ENCODE measurements at places on chromosomes 2 and 18.

DNA sequence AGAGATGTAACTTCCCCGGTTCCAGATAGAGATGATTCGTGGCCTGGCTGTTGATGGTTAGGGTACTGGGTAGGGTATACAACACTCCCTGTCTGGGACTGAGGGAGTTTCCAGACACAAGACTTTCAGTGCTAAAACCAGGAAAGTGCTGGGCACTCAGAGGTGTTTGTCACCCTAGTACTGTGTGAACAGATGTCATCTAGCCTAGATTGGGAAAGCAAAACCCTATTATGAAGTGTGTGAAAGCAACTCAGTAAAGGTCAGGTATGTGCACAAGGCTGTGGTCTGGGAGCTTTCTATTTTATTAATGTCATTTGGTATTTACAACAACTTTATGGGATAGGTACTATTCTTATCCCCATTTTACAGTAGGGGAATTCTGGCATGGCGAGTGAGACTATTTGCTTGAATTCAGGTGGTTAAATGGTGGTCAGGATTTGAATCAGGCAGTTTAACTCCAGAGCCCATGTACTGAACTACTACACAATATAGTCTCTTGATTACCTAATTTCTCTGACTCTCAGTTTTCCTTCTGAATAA lies 2.6 kb downstream of the BZW1 start:
- DNase-seq = no peak

GRCh38 chr18:46502444-46502843 lies 154.6 kb downstream of the LOXHD1 start:
- DNase-seq = no peak

- no peak for DNase-seq
Observed at GRCh38 chr2:189848276-189848675, 64.0 kb downstream of the PMS1 start.

GRCh38 chr2:58594175-58594574 lies 353.1 kb upstream of the FANCL start:
- no peak for DNase-seq

- peak; percentile 1 for DNase-seq
Observed at GRCh38 chr2:236256366-236256985, 7.7 kb downstream of the ASB18 start.

- DNase-seq = no peak
Observed at GRCh38 chr2:3458396-3459184, 60.7 kb downstream of the ADI1 start.

DNA sequence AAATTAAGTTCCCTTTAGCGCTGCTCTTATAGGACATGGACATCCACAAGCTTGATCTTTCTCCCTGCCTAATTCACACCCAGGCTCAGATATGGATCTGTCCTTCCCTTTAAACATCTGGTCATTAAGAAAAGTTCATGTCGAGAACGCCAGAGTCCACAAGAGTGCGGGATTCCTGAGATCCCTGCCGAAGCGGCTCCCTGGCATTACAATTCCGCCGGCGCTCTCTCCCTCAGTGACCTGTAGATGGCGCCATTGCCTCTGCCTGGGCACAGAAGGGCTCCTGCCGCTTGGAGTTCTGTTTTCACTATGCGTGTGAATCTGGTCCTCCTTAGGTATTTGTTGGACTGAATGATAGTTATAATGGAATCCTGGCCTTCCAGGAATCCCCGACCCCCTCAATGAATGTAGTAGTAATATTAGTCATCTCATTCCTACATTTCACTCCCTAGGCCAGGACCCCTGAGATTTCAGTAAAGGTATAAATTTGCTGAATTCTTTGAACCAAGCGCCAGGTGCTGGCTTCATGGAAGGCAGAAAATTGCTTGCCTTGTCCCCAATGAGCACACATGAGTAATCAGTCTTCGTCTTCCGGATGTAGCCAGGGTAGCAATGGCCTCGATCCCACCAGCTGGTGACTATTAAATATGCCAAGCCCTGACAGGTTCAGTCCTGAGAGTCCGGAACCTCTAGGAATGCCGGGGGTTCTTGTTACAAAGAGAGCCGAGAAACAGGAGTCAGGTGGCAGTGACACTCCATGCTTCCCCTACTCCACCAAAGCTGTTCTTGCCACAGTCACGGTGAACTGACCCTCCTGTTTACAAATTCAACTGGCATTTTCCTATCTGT lies 26.4 kb upstream of the CD207 start:
- DNase-seq = peak; percentile 51

- DNase-seq = no peak
Observed at GRCh38 chr2:64582774-64583340, 58.7 kb downstream of the AFTPH start.

DNA sequence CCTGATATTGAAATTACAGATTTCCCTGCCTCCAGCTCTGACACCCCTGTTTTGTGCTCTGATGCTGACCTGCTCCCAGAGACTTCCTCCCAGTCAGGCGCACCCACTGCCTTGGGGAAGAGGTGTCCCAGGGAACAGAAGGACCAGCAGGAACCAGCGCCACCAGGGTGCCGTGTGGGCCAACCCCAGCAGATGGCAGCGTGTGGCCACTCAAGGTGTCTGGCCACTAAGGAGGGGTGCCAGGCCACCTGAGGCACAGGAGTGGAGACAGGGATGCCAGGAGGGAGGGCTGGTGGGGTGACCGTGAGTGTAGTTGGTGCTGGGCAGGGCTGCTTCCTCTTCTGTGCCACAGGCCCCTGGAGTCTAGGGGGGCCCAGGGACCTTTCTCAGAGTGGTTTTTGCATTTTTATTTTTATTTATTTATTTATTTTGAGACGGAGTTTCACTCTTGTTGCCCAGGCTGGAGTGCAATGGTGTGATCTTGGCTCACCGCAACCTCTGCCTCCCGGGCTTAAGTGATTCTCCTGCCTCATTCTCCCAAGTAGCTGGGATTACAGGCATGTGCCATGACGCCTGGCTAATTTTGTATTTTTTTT lies 56.0 kb downstream of the TEX44 start:
- peak; percentile 43 for DNase-seq

DNA sequence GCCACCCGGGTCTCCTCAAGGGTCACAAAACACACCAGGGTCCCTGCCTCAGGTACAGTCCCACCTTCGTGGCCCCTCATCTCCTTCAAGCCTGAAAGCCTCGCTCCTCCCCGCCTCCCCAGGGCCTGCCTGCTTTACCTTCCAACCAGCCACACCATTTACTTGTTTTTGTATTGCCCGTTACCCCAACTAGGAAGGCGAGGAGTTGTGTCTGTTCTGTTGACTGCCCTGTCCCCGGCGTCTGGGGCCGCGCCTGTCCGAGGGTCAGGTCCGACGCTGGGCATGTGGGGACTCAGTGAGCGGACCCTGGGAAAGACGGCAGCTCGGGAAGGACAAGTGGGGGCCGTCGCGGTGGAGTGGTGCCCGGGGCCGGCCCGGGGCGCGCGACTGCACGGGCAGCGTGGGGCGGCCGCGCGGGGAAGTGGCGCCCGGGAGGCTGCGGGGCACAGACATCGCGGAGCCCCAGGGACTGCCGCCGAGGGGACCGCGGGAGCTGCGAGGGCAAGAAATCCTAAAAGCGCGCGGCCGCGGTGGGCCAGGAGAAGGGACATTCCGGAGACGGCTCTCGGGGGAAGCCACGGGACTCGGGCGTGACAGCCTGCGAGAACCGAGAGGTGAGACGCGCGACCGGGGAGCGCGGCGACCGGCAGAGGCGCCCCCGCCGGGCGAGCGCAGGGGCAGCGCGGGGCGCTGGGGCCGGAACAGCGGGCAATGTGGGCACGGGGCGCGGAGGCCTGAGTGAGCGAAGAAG lies 797 bp upstream of the GRHL1 start:
- no peak for DNase-seq

DNA sequence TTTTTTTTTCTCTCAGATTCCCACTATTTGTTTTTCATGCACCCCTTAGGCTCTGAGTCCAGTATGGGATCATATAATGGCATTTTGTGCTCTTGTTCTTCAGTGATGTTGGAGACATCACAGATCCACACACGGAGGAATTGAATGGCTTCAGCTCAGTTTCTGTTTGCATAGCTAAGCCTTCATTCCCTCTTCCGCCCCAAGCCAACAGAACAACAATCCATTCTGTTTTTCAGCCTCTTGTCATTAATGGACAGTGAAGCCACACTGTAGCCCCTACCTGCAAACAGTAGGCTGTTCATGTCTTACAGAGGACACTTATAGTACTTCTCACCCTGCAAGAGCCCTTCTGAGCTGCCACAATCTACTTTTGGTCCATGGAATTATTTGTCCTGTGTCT lies 64.0 kb upstream of the ZSWIM2 start:
- DNase-seq = no peak

DNA sequence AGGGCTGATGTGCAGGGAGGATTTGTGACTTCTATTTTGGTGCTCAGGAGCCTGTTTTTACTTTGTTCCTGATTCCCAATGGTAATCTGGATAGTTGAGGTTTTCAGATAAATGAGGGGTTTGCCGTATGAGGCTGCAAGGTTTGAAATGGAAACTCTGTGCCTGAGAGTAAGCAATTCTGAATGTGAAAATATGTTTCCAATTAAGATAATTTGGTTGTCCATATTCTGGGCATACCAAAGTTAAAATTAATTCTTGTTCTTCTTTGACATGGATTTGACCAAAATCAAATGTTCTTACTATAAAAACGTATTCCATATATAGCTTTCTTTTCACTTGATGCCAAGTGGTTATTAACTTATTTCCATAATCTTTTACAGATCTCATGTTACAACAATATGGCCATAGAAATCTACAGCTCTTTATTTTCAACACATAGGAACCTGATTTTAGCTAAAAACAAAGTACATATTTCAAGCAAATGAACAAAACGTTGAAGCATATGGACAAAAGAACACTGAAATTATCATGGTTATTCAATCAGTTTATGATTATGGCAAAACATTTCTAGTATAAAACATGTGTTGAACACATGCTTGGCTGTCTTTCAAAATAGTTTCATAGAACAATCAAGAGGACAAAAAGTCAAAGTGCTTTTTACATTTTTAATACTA lies 63.4 kb upstream of the ARHGAP28 start:
- DNase-seq = no peak

DNA sequence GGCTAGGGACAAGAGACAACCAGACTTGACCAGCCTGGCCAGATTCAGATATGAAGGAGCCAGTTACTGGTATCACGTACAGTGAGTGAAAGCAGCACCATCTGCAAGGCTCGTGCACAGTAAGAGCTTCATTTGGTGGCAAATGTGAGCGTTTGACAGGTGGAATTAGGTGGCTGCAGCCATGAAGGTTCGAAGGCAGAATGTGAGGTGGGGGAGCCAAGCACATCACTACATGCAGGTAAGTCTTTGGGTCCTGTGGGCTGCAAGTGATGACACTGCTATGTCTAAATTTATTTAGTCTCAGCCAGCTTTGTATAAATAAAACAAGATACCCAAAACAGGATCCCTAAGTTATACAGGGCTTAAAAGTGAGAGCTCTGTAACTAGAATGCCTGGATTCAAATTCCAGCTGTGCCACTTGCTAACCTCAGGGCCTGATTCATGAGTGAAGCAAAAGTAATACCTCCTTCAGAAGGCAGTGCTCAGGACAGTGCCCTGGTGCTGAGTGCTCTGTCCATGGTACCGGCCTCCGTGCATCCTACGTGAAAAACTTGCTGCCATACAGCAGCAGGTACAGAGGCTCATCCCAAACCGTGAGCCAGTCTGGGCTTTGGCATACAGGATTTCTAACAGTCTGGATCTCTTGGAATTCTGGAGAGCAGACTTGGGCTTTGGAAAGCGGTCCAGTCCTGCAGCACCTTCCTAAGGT lies 18.6 kb downstream of the DDX18 start:
- DNase-seq = peak; percentile 32

DNA sequence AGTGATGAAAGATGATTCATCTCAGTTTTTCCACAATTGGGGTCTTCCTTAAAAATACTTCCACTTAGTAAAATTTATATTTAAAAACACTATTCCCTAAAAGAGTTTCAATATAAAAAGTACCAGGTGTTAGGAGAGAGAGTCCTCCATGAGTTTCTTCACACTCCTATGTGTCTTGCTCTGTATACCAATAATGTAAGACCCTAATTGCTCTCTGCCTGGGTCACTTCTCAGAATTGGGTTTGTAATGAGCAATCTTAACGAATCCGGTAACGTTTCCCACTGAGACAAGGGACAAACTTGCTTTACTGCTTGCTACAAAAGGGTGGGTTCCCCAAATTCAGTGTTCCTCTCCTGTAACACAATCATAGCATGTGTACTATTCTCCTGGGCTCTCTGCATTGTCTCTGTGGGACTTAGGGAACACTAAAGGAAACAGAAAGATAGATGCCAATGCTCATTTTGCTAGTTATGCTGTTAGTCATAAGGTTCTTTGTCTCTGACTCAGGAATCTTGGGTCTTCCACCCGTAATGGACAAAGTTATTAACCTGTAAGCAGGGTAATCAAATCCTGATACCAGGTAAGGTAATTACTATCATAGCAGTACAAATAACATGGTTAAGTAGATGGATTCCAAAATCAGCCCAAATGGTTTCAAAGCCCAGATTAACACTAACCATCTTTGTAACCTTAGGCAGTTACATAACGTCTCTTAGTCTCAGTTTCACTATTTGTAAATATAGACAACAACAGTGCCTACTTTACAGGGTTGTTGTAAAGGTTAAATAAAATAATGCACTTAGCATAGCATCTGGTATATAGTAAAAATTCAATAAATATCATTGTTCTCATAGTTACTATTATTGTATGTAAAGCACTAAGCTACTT lies 46.3 kb downstream of the ITSN2 start:
- peak; percentile 42 for DNase-seq

- peak; percentile 29 for DNase-seq
Observed at GRCh38 chr2:127196998-127197397, 23.1 kb downstream of the CYP27C1 start.

DNA sequence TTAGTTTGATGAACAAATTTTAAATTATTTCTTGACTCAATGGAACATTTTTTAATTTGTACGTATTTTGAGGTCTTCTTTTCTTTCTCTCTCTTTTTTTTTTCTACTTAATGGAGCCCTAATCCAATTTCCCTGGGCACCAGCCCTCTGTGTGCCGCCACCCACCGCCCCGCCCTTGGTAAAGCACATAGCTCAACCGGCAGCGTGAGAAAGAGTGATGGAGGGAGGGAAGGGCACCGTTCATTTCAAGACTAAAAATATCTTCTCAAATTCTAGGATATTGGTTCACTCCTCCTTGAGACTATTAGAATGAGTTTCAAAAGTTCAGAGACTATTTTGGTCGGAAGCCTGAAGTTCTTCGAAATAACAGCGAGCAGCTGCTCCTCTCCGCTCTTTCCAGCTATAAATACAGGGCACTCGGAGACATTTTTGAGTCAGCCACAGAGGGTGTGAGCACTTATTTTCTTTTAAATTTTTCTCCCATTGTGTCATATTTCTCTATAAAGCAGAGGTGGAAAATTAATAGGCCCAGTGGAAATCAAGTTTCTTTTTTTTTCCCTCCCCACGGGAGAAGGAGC lies 731.7 kb upstream of the ID2 start:
- no peak for DNase-seq

GRCh38 chr18:10688766-10689165 lies 162.9 kb downstream of the NAPG start:
- DNase-seq = no peak

- peak; percentile 72 for DNase-seq
Observed at GRCh38 chr18:38369772-38370690, 804.4 kb upstream of the CELF4 start.

- DNase-seq = no peak
Observed at GRCh38 chr2:158042666-158043065, 59.0 kb upstream of the UPP2 start.

GRCh38 chr2:140502951-140503630 lies 1627.7 kb downstream of the LRP1B start:
- DNase-seq = peak; percentile 30

All from bronchial epithelial cell (primary cell).